ENCODE measurements at places on chromosomes 6 and 20.

- no peak for DNase-seq
Measured at GRCh38 chr6:148417045-148417444, 74.4 kb downstream of the SASH1 start.

GRCh38 chr6:106976270-106976669, 1.7 kb upstream of the CD24 start:
- DNase-seq: no peak

- DNase-seq: no peak
Measured at GRCh38 chr6:24718449-24719124, 367 bp downstream of the C6orf62 start.

- DNase-seq: no peak
Measured at GRCh38 chr6:39005774-39006173, 42.8 kb upstream of the GLP1R start.

DNA sequence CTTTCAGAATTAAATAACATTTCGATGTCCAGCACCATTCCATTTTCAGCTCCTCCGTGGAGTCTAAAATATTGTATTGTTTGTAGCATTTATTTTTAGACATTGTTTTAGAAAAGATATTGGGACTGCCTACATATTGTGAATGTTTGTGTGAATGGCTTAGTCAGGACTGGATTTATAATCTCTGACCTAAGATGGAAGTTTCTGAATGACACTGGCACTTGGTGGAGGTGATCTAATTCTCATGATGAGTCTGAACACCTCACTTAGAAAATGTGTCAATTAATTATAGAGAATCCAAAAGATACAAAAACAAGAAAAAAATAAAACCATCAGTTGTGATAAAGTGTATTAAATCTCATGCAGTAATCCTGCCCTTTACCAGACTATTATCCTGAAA, 60.8 kb upstream of the HBS1L start:
- no peak for DNase-seq

- DNase-seq: no peak
Measured at GRCh38 chr6:42117843-42118161, 24.6 kb downstream of the C6orf132 start.

GRCh38 chr6:89583559-89583958, 55.0 kb downstream of the LYRM2 start:
- no peak for DNase-seq

GRCh38 chr6:124795643-124796463, 166.4 kb upstream of the RNF217 start:
- no peak for DNase-seq
